HS-5 (cell line): ENCODE measurements at places on chromosomes 12 and 14.

DNA sequence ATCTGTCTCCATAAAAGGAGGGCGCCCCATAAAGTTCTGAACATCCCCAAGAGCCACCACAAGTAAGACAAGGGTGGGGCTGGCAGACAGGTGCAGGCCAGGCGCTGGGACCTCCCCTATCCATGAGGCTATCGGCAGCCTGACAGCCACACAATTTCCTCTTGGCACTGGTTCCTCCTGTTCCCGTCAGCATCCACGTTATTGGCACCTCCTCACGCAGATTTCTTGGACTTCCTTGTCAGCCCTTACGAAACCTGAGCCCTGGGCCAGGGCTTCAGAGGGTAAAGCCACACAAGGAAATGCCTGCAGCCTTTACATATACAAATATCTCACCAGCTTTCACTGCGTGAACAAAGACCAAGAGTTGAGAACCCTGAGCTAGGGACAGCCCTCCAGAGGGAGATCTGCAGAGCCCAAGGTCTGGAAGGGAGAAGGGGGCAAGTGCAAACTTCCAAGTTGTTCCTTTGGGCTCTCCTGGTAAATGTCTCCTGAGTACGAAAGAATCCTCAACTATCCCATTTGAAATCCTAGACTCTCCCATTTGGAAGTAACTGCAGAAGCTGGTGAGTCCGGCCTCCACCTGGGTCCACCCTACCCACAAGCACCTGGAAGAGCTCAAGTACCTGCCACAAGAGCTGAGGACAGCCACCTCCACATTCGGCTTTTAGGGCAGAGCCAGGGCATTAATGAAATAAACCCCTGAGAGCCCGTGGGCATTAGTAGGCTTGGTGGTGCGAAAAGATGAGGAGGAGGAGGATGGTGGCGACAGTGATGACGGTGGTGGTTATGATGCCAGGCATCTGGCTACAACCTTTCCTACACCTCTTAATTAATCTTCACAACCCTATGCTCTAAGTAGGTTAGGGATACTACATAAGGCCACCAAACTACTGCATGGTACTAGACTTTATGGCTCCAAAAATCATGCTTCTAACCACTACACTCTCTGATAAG is 5.5 kb upstream of the TC2N start:
- DNase-seq: no peak

GRCh38 chr14:38718519-38718918 is 384.5 kb downstream of the SEC23A start:
- no peak for DNase-seq

DNA sequence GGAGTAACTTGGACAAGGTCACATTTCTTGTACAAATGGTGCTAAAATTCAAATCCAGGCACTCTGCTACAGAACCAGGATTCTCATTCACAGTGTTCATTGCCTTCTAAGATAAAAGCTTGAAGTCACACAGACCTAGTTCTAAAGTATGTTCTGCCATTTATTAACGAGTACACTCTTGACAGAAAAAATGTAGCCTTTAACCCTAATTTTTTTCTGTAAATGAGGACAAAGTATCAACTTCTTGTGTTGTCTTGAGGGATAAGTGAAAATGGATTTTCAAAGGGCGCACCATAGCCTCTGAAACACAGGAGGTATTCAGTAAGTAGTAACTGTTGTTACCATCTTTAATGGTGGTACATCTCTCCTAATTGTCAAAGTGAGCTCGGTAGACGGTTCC is 379.8 kb upstream of the FLRT2 start:
- DNase-seq: no peak

DNA sequence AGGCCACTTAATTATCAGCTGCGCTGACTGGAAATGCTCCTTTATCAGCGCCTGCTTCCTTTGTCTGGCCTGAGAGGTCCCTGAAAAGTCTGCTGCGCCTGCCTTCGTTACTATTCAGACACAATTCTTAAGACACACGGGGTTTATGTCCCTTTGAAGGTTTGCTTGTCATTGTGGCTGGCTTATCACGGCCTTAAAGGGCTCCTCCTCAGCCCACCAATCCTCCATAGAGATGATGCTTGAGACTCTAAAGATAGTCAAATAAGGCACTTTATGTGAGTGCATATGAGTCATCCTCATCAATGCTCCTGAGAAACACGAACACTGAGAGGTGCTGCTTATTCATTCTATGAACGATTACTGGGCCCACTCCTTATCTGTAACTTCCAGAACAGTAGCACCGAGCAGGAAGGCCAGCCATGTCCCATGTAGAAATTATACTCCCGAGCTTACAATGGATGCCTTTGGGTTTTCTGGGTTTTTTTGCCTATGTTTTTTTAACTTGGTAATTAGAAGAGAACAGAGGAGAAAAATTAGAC is 1268.2 kb upstream of the TMEM132C start:
- DNase-seq: no peak

DNA sequence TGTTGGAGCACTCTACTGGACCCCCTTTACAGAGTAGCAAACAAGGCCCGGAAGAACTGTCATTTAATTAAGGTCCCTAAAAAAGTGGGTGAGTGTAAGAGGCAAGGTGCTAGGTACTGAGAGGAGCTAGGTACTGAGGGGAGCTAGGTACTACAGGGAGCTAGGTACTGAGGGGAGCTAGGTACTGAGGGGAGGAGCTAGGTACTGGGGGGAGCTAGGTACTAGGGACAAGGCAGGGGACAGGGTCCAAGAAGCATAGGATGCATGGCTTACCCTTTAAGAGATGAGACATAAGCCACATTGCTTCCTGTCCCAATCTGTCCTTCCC is 4.9 kb downstream of the KRT5 start:
- no peak for DNase-seq

DNA sequence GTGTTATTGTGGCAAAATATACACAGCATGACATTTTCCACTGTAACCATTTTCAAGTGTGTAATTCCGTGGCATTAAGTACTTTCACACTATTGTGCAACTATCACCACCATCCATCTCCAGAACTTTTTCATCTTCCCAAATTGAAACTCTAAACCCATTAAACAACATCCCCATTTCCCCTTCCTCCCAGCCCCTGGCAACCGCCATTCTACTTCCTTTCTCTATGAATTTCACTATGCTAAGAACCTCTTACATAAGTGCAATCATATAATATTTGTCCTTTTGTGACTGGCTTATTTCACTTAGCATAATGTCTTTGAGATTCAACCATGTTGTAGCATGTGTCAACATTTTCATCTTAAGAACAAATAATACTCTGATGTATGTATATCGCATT is 67.8 kb upstream of the PYGL start:
- no peak for DNase-seq

DNA sequence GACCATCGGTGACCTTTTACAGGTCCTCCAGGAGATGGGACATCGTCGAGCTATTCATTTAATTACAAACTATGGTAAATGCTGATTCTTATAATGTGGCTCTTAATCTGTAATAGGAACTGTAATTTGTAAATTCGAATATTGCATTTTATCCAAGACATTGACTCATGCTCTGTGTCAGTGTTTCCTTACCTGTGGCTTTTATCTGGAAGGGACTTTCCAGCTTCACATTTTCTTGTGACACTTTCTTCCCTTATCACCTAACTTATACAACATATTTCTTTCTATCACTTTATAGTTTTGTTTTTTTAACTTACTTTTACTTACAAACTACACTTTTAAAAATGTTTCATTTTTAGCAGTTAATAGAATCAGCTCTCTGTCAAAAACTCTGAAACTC is 14.8 kb downstream of the IRAK3 start:
- no peak for DNase-seq

DNA sequence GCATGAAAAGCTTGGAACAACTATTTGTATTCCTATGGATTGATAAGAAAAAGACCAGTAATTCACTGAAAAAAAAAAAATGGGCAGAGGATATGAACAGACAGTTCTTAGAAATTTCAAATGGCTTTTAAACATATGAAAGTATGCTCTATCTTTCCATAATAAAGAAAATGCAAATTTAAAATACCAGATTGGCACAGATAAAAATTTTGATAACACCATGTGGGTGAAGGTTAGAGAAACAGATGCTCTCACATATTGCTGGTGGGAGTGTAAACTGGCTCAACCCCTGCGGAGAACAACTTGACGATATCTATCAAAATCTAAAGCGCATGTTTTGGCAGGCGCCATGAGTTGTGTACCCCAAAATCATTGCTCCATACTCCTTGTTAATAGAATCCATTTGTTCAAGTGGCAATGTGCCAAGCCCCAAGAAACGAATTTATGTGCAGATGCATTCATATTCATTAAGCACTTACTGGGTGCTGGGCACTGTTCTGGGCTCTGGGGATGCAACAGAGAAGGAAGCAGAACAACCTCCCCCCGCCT is 29.5 kb upstream of the TMPO start:
- DNase-seq: no peak

- peak; percentile 24 for DNase-seq
Measured at GRCh38 chr12:110733089-110733715, 9.5 kb downstream of the PPP1CC start.

DNA sequence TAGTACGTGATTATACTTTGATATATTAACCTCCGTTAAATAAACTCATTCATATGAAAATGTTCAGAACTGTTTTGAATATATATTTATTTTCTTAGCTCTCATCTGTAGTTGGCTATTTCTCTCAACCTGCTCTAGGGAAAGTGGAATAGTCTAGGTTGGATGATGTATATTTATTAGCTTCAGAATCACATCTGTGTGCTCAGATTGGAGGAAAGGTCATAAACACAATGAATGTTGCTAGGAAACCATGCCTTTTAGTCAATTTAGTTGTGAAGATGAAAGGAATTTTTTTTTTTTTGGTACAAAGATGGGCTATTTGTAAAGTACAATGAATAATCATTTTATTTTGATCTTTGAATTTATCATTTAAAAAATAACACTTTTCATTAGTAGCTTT is 439.1 kb downstream of the FOXG1 start:
- DNase-seq: no peak

DNA sequence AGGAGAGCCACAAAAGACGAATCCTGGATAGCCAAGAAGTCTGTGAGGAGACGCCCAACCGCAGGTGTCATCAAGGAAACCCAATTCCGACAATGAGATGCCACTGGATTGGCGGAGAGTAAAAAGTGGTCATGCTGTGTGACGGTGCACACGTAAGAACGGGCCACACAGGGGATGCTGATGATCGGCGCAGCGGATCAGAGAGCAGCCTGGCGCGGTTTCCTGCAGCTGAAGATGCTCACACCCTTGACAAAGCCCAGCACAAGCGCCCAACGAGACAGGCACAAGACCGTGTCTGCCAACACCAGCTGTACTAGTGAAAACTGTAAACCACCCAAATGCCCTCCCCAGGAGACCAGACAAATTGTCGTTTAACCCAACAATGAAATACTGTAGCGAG is 55.8 kb downstream of the CCDC85C start:
- DNase-seq: no peak

DNA sequence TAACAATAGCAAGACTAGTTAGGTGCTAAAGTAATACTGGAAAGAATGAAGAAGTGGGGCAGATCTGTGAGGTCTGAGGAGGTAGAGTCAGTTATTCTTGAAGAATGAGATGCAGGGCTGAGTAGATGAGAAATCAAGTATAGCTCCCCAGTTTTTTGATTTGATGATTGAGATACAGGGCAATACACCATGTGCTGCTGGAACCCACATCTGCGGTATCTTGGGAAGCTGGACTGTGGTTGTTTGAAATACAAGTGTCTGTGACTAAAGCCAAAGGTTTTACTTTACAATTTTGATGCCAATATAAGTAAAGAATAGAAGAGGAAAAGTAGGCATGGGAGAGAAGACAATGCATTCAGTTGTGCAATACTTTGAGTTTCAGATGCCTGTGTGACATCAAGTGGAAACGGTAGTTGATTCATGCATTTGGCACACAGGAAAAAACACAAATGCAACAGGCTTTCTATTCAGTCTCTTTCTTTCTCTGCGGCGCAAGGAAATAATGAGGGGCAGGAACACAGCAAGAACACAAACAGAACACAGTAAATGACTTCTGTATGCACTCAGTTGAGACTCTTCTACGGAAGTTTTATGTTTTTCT is 190.2 kb upstream of the SLC38A2 start:
- DNase-seq: peak; percentile 64

DNA sequence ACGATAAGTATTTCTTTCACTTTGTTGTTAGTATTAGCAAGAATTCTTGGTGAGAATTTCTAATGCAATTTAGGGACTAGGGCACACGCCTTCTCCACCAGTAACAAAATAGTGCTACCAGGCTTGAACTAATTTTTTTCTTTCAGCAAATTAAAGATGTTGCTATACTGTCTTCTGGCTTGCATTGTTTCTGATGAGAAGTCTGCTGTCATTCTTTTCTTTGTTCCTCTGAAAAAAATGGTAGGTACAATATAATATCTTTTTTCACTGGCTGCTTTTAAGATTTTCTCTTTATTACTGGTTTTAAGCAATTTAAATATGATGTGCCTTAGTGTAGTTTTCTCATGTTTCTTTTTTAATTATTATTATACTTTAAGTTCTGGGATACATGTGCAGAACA is 171.2 kb downstream of the PCNX1 start:
- DNase-seq: no peak

DNA sequence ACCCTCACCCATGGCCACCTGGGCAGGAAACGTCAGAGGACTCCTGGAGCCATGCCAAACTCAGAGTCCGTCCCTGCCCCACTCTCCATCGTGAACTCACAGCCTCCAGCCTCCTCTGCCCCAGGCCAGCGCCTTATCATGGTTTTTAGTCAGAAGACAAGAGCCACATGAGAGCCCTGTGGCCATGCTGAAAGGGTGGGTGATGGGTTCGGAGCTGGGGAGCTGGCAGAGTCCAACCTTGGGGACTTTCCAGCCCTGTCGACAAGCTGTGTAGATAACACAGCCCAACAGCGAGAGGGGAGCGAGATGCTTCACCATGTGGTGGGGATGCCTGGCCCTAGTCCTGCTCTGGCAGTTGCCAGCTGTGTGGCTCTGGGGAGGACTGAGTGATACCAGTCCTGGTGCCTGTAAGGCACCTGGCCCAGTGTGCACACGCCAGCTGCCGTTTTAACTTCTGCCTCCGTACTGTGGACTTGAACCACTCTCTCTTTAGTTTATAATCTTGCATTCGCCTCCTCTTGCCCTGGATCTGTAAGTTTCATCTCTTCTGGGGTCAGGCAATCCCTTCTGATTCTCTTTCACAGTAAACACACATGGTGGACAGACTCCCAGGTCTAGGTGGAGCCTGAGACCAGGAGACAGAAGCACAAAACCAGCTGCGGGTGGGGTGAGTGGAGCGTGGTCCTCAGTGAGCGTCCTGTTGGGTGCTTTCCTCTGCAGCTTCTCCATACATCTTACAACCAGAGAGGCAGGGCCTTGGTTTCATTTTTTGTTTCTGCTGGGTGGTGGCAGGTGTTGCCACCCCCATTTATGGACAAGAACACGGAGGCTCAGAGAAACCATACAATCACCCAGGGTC is 55.3 kb downstream of the RIN3 start:
- DNase-seq: no peak

GRCh38 chr14:89139404-89140247 is 277.4 kb downstream of the FOXN3 start:
- DNase-seq: no peak

GRCh38 chr14:106841701-106842100 is 1315.3 kb downstream of the TMEM121 start:
- DNase-seq: no peak
